ENCODE measurements at places on chromosomes 2 and 18. TPM values are rescaled to one million over a fixed set of nuclear protein-coding genes. Genes with fewer than 3 reads are reported as not detected.

- no peak for DNase-seq
Measured at GRCh38 chr2:49111456-49111855, 42.9 kb downstream of the FSHR start.

Gene ALPP
- total RNA-seq: not detected

- no peak for DNase-seq
Measured at GRCh38 chr18:33694593-33694992, 116.6 kb downstream of the ASXL3 start.

DNA sequence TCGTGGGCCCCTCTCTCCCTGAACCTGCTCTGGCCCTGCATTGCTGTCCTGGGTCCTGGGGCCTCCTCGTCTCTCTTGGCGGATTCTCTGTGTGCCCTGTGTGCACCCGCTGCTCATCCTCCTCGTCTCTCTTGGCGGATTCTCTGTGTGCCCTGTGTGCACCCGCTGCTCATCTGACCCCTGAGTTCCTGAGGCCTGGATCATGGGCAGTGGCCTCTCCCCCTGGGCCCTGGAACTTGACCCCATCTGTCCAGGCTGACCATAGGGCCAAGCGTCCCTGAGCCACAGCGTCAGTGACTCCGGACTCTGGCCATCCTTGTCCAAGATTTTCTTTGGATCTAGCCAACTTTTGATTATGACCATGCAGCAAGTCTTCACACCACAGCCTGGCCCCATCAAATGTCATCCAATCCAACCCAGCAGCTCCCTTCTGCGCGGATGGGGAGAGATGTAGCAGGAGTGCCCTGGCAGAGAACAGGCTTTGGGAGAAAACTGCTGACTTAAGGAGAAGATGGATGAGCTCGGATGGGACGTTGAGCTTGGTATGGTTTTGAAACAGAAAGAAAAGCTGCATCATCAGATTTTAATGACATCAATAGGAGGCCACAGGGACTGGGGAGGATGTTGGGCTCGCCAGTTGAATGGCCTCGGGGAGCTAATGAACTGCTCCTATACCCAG lies 455.1 kb upstream of the HS6ST1 start:
- DNase-seq: no peak

- no peak for DNase-seq
Measured at GRCh38 chr2:234272069-234272850, 221.8 kb downstream of the SPP2 start.
